ENCODE measurements at places on chromosomes 3 and 15.

DNA sequence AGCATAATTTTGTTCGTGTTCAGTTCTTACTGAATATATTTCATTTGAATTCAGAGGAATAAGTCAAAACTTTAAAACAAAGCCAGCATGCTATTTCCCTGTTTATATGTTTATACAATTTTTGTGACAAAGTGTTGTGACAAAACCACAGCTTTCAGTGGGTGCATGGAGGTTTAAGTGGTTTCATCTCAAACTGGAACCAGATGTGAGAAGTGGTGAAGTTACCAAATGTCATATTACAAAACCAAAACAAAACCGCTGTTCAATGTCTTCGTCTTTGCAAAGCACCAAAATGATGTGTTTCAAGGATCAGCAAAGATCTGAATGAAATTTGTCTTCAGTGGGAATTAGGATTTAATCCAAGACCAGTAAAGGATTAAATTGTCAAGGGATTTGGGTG lies 59.3 kb upstream of the OSTN start:
- no peak for DNase-seq

GRCh38 chr15:92883163-92883875 lies 16.8 kb upstream of the CHD2 start:
- DNase-seq = peak; percentile 63

DNA sequence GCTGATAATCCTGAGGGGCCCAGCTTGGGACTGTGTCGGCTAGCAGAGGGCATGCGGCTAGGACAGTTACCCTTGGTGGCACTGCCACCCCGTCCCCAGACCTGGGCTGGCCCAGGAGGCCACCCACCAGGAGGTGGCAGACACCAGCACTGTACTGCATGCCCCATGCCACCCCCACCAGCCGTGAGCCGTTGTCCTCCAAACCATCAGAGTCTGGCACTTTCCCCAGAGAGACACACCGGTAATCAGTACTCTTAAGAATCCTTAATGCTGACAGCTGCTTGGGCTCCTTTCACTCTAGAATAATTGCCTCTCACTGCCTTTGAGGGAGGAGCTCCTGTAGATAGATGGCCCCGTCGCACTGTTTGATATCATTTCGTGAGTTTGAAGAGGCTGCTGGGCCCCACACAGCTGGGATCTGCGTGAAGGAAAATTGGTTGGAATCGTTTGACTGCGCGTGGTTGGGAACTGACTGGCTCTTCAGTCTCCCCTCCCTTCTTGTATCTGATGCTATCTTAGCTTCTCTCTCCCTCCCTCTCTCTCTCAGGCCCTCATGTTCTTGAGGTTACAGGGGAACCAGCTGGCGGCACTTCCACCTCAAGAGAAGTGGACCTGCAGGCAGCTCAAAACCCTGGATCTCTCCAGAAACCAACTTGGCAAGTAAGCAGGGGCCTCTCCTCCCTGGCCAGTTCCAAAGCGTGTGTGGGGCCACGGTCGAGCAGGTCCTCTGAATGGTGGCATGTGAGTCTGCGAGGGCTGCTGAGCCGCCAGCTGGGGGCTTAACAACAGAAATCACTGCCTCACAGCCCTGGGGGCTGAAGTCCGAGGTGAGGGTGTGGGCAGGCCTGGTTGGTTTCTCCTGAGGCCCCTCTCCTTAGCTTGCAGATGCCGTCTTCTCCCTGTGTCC lies 94.9 kb downstream of the LRRK1 start:
- DNase-seq = no peak

DNA sequence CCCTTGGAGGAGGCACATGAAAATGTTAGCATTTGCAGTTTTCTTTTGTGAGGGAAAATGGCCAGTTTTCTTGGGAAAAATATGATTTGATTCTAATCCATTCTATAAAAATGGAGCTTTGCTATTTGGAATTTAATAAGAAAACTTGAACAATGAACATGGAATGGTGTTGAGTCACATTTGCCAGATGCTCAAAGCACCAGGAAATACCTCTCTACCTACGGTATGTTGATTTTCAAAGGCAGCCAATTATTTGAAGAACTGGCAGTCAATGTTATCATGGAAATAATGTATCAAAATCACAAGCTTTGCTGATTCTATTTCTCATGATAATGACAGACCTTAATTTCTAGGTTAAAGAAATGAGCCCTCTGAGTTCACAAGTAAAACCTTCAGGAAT lies 14.9 kb downstream of the NME9 start:
- DNase-seq = peak; percentile 77

- no peak for DNase-seq
Observed at GRCh38 chr15:86221119-86221518, 141.4 kb downstream of the AGBL1 start.

DNA sequence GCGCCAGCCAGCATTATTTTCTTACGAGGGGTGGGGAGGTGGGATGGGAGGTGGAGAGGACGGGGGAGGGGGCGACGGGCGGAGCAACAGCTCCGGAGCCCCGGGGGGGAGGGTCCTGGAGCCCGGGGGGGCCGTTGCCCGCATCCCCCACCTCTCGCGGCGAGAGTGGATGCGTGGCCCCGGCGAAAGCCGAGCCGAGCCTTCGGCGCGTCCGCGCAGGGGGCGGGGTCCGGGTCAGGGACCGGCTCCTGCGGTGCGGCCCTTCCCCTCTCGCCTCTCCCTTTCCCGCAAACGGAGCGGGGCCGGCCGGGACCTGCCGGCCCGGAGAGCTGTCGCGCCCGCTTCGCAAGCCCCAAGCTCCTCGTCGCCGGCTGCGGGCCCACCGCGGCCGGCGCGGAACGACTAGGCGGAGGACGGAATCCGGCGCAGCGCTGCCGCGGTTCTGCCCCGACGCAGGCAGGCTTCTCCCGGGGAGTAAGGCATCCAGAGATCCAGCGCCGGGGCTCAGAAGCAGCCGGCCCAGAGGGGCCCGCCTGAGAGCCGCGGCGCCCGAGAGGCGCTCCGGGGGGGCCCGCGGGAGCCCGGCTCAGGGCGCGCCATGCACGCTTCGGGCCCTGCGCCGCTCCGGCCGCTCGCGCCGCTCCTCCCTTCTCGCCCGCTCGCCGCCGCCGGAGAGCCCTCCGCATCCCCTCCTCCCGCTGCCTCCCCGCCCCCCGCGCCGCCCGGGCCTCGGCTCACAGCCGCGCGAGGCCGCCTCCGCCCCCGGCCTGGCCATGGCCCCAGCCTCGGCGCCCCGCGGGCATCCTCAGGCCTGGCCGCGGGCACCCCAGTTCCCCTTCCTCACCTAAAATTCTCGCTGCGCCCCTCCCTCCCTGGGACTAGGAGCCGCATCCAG lies 459 bp upstream of the ADCY5 start:
- peak; percentile 6 for DNase-seq

DNA sequence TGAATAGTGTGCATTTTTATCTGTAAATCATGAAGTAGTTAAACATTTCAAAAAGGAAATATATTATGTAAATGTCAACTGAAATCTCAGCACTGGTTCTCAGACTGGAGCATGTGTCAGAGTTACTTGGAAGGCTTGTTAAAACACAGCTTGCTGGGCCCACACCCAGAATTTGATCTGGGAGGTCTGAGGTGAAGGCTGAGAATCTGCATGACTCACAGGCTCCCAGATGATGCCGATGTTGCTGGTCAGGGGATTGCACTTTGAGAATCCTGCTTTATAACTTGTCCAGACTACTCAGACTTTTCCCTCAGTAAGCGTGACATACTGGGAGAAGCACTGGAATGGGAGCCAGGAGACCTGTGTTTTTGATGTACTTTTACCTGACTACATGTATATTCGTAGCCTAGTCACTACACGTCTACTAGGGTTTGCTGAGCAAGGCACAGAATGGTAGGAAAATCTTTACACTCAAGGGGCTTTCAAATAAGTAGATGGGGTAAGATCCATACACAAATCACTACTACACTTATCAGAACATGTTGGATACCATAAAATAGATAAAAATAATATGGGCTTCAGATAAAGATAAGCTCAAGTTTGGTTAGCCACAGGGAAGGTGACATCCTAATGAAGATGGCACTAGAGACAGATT lies 77.1 kb upstream of the MEX3B start:
- DNase-seq = peak; percentile 99

DNA sequence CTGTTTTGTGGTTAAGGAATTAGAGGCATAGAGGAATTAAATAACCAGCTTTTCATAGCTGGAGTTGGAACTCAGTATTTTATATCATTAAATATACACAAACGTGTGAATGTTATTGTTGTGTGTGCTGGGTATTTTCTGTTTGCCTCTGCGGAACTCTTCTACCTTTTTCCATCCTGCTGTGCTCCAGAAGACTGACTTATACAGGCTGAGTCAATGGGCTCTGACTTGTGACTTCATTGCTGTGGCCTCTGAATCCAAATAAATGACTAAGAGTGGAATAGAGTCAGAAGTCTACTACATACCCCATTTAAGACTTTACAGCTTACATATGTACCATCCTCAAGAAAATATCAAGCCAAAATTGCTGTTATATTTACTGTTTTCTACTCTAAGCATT lies 17.6 kb downstream of the ARIH1 start:
- DNase-seq = peak; percentile 22

- peak; percentile 29 for DNase-seq
Observed at GRCh38 chr3:194690501-194691372, 5.1 kb downstream of the FAM43A start.

GRCh38 chr3:171542976-171543375 lies 82.8 kb upstream of the TNIK start:
- no peak for DNase-seq

GRCh38 chr3:117705011-117705410 lies 995.4 kb downstream of the TUSC7 start:
- no peak for DNase-seq

DNA sequence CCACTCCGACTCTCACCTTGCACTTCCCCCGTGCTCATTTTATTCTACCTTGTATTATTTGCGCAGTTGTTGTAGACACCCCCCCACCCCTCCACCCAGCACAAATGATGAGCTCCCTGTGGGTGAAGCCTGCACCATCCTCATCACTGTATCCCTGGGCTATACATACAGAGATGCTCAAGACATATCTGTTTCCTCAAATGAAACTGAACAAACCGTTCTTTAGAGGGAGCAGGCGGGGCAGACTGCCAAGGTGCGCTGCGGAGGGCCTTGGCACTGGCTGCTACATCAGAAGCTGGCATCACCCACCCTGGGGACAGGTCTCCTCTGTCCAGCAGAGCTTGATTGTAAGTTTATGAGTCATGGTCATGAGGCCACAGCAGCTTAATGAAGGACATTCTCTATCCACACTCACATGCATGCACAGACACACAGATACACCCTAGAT lies 29.0 kb downstream of the ADCY5 start:
- no peak for DNase-seq

DNA sequence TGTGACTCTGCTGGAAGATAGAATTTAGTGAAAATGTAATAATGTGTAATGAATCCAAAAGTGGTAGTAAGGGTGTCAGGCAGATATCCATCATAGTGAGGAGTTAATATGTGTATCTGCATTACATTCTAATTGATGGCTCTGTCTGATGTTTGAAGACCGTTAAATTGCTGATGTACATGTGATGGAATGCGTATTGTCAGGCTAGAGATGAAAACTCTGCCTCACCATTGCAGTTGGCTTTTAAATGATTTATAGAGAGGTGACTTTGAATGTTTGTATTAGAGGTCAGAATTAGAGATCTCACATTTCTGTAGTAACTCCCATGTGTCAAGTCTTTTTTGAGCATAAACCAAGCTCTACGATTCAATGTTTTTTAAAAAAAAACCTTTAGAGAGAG lies 234.6 kb downstream of the NAALADL2 start:
- no peak for DNase-seq

Data from cardiac fibroblast (primary cell).